Stimulated activated CD8-positive, alpha-beta memory T cell treated with anti-CD3 and anti-CD28 coated beads, Interleukin-2, amount 100 ng/mL, for 48 hours (primary cell): ENCODE measurements at places on chromosomes 11 and 22.

DNA sequence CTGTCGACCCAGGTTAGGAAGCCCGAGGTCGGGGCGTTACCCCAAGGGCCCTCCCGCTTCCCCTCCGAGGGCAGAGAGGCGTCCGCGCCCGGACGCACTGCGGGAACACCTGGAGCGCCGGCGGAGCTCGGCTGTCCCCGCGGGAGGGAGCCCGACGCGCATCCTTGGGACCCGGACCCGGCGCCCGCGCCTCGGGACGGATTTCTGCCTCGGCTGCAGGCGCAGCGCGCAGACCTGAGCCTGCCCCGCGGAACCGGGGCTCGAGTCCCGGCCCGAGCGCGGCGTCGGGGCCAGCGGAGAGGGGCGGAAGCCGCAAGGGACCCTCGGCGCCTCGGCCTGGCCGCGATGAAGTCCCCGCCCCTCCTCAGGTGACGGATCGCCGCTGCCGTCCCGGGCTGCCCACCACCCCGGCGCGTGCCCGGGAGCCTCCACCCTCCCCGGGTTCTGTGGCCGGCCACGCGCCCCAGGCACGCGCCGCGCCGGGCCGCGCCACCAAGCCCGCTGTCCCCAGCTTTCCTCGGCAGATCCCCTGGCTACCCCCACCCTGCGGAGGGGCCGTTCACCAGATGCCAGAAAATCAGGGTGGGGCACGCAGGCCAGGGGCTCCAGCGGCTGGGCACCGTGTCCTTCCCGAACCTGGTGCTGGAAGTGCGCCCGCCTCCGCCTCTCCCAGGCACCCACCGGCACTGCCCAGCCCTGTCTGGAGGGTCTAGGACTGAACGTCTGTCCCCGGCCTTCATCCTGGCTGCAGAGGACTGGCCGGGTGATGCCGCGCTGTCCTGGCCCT lies 410 bp downstream of the GLB1L3 start:
- no peak for DNase-seq

DNA sequence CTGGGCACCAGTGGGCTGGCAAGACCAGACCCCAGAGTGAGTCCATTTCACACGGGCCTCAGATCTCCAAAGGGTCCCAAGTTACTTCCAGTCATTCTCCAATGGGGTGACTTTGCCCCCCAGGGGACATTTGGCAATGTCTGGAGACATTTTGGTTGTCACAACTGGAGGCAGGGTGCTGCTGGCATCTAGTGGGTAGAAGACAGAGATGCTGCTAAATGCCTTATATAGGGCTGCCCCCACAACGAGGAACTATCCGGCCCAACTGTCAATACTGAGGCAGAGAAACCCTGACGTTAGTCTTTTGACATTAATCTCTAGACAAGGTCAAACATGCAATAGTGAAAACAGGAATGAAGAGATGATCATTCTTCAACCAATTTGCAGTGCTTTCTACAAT lies 6.4 kb downstream of the RTN4RL2 start:
- no peak for DNase-seq

GRCh38 chr11:110762590-110762989 lies 50.4 kb upstream of the ARHGAP20 start:
- no peak for DNase-seq

GRCh38 chr11:3916962-3917361 lies 61.5 kb downstream of the STIM1 start:
- no peak for DNase-seq

GRCh38 chr11:33039274-33040032 lies at the start of gene TCP11L1:
Gene TCP11L1, plus strand, starts transcription at chr11:33039572. Its CDS starts 4,202 bp downstream, at chr11:33043774.
- DNase-seq = peak; percentile 68

GRCh38 chr11:7577291-7578190 lies 63.7 kb downstream of the PPFIBP2 start:
- no peak for DNase-seq

DNA sequence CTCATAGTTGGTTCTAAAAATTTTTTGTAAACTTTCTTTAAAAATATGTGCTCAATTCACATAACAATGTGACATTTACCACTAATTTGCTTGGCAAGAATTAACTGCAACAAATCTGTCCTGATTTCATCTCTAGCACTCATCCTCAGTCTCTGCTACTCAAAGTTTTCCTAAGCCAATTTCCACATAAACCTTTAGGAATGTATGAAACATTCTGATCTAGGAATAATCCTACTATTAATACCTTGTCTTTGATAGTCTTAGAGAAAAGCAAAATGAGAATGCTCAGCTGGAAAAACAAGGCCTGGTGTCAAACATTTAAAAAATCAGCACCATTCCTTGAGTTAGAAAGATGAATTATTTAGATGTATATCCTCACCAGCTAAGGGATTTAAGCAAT lies 114.3 kb downstream of the CD44 start:
- DNase-seq = no peak

DNA sequence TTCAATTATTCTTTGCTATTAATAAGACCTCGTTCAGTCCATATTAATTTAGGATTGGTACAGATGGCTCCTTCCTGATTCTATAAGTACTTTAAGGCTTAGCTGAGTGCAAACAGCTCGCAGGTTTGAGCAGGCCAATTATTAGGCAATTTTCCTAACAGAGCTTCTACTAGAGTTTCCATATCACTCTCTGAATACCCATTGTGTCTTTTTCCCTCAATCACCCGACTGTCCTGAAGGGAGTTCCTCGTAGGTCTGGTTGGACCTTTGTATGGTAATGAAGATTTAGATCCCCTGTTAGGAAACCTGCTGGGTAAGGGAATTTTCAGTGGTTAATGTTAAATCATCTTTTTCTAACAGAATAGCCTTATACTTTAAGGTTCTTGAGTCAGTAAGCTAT lies 61.1 kb downstream of the ARHGAP42 start:
- DNase-seq = no peak

DNA sequence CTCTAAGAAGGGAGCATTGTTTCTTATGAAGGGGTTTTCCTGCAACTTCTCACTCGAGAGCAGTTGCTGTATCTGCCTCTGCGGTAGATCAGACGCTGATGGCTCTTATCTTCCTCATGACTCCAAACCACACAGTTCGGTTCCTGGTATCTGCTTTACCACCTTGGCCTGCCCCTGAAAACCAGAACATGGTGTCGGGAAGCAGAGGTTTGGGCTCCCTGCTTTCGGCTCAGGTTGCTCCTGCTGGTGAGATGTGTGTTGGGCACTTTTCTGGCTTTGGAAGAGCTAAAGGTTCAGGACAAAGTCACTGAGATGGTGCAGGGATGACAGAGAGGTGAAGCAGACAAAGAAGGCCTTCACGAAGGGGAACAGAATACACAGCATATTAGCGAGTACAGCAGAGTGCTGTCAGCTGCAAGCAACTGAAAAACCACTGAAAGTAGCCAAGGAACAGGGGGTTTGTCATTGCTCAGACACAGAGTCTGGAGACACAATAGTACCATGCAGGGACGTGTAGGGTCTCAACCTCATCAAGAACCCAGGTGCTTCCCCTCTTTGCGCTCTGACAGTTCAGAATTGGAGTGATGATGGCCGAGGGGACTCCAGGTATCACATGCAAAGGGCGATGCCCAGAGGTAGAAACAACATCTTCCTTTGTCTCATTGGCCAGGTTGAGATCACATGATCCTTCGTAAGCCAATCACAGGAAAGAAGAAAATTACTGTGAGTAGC lies 11.9 kb upstream of the CSF2RB start:
- peak; percentile 8 for DNase-seq

GRCh38 chr22:40638261-40638660 lies 1.7 kb upstream of the MRTFA start:
- DNase-seq = no peak

GRCh38 chr11:36061471-36061870 lies 117.6 kb downstream of the LDLRAD3 start:
- no peak for DNase-seq

DNA sequence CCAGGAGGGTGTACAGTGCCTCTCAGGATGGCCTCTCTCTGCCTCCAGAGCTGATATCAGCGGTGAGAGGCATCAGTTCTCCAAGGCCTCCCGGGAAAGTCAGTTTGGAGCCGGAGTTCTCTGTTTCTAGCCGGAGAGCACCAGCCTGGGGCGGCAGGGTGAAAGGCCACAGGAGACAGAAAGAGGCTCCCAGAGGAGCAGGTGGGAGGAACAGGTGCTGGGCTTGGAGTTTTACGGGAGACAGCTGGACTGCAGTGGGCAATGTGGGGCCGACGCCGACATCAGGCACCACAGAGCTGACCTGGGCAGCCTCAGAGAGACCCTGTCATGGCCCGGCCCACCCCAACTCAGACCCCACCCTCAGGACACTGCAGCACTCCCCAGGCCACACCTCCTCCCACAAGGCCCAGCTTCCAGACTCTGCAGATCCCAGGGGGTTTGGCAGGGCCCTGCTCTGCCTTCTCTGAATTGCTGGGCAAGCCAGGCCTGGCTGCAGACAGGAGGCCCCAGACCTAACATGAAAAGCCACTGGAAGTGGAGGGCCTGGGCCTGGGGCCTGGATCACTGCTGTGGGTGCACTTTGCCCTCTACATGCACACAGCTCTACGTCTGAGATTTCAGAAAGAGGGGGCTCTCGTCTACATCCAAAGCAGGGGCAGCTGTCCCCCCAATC lies 885.6 kb downstream of the BRD1 start:
- DNase-seq = no peak

DNA sequence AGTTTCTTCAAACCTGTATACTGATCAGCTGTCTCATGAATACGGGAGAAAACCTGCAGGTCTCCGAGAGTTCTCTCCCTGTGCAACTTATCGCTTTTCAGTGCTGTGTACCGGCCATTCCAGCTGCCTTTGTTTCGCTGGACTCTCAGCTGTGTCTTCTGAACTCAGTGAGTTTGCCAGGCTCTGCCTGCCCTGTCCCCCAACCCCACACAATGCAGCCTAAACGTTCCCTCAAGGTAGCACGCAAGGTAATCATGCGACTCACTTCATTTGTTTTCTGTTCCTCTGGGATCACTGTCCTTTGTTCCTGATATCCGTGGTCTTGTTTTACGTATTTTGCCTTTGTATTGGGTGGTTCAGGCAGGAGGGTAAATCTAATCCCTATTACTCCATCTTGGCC lies 13.5 kb downstream of the RBM7 start:
- DNase-seq = no peak

GRCh38 chr22:41899992-41900651 lies 14.8 kb downstream of the SHISA8 start:
- no peak for DNase-seq

DNA sequence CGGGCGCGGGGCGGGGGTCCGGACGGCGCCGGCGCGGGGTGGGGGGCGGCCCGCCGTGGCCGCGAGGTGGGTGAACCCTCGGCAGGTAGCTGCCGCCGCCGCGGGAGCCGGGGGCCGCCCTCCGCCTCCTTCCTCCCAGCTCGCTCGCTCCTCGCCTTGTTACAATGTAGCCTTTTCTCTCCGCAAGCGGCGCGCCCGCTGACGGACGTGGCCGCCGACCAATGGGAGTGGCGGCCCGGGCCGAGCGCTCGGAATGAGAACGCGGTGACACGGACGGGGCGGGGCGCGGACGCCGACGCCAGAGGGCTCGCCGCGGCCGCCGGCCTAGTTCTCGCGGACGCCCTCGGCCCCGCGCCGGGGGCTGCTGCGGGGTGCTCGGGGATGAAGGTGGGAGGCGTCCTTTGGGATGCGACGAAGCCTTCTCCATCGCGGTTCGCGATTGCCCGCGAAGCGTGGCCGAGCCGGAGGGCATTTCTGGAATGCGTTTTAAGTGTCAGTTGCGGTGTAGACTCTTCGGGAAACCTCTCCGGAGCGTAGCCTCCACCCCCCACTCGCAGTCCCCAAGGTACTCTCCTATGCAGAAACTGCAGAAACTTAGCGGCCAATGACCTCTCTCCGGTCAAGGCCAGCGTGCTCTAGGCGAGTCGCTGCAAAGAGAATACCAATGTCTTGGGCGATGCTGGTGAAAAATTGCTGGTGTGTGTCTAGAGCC lies 734 bp downstream of the PRDM11 start:
- DNase-seq = peak; percentile 90

DNA sequence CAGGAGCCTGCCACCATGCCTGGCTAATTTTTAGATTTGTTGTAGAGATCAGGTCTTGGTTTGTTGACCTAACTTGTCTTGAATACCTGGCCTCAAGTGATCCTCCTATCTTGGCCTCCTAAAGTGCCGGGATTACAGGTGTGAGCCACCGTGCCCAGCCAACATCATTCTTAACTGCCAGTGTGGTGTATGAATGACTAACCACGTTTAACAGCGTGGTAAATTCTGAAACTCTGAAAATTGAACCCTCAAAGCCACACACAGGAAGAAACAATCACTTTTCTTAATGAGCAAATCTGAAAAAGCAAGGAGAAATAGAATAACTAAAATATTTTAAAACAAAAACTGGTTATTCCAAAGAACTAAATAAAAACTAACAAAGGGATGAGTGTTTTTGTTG lies 7.4 kb downstream of the TMEM9B start:
- no peak for DNase-seq

DNA sequence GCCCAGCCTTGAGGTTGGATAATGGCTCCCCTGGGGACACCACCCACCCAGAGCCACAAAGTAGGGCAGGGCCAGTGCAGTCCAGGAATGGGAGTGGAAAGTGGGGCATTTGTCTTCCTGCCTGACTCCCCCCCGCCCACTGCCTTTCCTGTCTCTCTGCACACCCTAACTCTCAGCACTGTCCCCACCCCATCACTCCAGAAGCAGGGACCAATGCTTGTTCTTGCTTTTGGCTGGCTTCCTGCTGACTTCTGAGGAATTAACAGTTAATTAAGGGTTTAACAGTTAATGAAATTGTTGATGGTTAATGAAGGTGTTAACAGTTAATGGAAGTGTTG lies 4.7 kb downstream of the PITPNM1 start:
- no peak for DNase-seq

DNA sequence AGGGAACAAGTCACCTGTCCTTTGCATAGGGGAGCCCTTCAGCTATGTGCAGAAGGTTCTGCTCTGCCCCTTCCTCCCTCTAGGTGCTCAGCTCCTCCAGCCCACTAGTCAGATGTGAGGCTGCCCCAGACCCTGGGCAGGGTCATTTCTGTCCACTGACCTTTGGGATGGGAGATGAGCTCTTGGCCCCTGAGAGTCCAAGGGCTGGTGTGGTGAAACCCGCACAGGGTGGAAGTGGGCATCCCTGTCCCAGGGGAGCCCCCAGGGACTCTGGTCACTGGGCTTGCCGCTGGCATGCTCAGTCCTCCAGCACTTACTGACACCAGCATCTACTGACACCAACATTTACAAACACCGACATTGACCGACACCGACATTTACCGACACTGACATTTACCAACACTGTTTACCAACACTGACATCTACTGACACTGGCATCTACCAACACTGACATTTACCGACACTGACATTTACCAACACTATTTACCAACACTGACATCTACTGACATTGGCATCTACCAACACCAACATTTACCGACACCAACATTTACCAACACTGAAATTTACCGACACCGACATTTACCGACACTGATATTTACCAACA lies 71.9 kb upstream of the PPP6R3 start:
- DNase-seq = no peak

DNA sequence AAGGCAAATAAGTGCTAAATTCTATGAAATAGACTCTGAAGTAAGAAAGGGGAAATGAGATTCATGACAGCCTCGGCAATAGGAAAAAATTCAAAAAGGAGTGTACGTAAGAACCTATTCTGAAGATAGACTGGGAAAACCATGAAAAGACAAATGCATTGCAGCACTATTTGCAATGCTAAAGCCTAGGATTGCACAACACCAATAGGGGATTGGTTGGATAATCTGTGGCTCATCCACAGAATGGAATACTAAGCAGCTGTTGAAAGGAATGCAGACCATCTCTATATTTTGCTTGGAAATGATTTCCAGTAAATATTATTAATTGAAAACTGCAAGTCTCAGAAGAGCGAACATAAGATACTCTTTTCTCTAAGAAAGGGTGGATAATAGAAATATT lies 91.7 kb upstream of the CLMP start:
- no peak for DNase-seq
